ENCODE measurements at places on chromosomes 12 and 14.

DNA sequence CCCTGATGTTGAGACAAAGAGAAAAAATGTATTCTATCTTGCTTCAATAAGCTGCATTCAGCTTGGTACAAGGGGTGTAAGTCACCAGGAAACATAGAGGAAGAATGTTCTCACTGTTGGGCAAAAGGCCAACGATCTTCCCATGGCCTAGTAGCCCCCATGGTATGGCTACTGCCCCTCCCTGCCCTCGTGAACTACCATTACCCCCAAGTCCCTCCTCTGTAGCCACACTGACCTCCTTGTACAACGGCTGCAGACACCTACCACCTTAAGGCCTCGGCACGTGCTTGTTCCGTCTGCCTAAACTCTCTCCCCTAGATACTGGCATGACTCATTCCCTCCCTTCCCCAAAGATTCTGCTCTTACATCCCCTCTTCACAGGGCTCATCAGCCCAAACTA is 81.9 kb upstream of the ANO2 start:
- DNase-seq = no peak

DNA sequence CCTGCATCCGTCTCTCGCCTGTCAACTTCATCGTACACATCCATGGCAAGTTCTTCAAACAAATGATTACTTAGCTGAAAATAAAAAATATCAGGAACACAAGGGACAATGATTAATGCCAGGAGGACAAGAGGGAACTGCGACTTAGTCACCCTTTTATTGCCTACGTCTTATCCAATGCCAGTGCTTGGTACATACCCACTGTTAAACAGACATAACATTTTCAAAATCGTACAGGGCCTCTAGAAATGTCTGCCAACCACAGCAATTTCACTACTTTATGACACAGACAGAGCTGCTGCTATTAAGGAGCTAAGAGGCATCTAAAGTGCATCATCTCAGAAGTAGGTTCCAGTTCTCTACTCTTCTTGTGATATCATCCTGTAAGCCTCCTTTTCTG is 34.6 kb downstream of the GIT2 start:
- DNase-seq = no peak

GRCh38 chr14:92160619-92161018 is 38.9 kb downstream of the CPSF2 start:
- no peak for DNase-seq

DNA sequence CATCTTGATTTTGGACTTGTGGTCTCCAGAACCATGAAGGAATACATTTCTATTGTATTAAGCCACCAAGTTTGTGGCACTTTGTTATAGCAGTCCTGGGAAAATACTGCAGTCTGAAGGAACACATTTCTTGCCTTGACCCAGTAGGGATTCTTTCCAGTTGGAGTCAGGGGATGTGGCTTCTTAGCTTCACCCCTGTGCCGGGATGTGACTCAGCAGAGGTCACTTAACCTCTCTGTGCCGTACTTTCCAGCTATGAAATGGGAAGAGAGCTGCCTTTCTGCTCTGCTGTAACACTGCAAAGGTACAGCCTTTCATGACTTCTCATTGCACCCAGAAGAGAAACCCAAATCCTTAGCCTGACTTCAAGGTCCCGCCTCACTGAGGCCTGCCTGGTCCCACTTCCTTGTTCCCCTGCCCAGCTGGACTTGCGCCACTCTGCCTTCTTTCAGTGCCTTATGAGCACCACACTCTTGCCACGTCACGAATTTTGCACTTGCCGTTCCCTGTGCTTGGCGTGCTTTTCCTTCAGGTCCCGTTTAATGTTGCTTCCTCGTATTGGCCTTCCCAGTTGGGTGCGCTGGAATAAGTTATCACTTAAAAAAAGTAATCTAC is 24.2 kb downstream of the CHST11 start:
- no peak for DNase-seq

DNA sequence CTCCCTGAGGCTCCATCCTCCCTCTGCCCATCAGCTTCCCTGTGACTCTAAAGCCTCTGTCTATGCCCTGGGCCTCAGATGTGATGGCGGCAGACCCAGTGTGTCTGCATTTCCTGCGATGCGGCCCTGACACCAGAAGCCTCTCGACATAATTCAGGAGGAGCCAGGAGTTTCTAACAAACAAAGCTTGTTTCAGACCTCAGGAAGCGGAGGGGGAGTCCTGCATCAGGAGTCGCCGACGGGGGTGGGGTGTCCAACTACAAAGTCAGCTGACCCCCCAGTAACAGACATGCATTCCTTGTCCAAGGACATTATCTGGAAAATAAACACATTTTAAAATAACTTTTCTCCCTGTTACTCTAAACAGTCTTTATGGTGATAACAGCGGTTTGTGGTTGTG is 167.5 kb downstream of the DPF3 start:
- no peak for DNase-seq

DNA sequence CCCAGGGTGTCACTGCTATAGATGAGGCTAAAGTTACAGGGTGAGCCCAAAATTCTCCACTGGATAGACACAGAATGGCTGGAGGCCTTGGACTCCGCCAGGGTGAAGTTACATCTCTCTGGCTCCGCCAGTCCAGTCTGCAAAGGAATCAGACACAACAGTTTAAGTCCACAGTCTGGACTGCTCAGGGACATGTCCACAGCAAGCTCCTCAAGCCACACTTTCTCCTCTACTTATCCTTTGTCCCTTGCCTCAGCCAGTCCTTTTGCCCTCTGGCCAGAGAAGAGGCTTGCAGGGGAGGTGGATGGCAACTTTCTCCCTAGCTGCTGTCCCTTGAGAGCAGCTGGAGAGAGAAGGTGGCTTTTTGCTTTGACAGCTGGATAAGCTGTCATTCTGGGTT is 28.0 kb downstream of the PTPRB start:
- DNase-seq = no peak

- no peak for DNase-seq
Measured at GRCh38 chr14:70707138-70708038, 65.7 kb downstream of the TTC9 start.

DNA sequence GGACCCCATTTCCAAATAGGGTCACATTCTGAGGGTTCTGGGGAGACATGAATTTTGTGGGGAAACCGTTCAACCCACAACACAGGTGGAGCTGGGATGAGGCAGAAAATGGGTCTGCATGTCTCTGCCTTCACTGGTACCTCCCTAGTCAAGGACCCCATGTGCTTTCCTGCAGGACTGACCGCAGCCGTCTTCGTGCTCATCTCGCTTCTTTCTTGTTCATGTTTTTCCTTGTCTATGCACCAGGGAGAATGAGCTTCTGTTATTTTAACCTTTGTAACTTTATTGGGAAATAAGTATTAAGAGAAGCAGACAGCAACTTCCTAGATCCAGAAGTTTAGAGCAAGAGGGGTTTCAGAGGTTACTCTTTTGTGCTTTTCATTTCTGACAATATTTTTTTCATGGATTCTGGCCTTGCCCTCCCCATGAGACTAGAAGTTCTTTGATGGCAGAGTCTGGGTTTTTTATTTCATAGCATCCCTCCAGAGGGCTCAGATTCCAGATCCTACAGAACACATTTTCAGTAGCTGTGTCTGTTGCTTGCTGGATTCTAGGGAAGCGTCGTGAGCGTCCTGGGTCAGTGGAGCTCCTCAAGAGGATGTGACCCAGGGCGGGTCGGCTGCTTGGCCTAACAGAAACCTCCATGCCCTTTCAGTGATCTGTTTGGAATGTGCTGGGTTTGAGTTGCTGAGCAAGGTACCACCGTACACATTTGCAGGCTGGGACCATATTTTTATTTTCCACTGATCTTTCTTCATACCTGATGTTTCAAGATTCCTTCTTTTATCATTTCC is 104.2 kb downstream of the ADGRD1 start:
- no peak for DNase-seq

GRCh38 chr14:96088074-96088473 is 48.9 kb downstream of the C14orf132 start:
- no peak for DNase-seq

DNA sequence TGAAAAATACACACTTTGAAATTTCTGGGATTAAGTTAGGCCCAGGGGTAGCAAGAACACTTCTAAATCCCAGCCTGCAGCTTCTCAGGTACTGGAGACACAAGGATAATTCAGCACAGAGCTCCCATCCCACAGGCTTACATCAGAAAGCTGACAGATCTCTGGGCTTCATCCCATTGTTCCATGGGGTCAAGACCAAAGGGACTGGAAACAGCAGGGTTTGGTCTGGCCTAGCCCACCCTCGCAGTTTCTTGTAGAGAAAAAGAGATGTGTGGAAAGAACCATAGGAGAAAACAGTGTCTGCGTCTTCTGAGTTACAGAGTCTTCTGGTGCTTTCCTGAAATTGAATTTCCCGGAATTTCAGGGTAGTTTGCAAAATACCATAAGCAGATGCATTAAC is 59.6 kb upstream of the RIC8B start:
- no peak for DNase-seq

DNA sequence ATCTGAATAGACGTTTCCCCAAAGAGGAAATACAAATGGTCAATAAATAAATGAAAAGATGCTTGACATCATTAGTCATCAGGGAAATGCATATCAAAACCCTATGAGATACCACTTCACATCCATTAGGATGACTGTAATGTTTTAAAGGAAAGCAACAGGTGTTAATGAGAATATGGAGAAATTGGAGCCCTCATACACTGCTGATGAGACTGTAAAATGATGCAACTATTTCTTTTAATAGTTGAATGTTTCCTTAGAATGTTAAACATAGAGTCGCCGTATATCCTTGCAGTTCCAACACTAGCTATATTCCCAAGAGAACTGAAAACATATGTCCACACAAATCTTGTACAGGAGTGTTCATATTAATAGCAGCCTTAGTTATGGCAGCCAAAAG is 133.2 kb downstream of the SLC38A4 start:
- DNase-seq = no peak

DNA sequence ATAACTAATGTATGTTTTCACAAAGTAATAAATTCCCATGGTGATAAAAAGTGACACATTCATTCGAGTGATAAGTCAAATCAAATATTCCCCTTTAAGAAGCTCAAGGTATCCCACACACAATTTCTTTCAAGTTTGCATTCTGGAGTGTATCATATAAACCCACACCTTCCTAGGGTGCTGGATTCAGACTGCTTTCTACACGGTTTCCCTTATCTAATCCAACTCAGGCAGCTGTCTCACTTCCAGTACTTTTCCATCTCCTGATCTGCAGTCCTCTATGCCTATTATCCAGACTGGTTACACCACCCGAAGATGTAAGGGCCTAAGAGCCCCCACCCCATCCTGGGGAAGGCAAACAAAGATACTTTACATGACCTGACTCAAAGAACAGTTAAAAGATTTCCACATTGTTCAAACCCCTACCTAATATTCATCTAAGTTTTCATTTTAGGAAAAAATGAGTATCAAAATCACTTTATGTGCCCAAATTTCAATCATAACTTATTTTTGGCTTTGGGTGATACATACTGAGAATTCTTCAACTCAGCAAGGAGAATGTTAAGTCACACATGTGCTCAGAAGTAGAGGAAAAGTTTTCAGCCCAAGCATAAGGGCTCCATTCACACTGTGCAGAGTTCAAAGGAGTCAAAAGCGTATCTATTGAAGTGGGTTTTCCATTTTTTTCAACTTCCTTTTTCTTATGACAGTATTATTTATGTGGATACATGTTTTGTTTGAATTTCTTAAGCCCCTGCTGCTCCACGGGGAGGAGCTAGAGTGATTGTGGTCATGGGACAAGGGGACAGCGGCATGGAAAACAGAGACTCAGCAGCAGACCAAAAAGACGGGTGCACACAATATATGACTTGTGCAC is 41.8 kb downstream of the CORO1C start:
- DNase-seq = no peak

GRCh38 chr12:50894241-50894640 is 51.5 kb downstream of the TMPRSS12 start:
- no peak for DNase-seq

GRCh38 chr14:61564618-61565091 is 130.7 kb upstream of the HIF1A start:
- no peak for DNase-seq

DNA sequence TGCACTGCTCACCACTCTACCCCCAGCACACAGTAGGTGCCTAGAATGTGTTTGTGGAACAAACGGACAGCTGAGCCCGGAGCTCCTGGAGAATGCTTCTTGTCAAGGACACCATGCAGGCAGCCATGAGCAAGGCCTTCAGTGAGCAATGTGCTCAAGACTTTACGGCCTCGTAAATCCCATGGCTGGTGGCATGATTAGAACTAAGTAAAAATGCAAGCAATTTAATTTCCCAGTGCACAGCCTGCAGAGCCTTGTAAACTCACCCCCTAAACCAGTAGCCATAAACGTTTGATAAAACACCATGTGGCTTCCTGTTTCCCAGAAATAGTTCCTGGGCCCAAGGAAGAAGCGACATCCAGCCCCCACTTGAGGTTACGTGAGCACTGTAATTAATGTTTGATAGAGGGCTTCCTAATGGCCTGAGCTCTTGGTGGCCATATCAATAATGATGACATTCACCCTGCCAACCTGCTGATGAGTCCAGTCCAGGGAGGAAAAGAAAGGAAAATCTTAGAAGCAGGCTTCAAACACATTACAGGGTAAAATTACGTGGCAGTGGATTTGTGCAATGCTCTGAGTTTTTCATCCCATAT is 36.4 kb upstream of the FICD start:
- DNase-seq = no peak

DNA sequence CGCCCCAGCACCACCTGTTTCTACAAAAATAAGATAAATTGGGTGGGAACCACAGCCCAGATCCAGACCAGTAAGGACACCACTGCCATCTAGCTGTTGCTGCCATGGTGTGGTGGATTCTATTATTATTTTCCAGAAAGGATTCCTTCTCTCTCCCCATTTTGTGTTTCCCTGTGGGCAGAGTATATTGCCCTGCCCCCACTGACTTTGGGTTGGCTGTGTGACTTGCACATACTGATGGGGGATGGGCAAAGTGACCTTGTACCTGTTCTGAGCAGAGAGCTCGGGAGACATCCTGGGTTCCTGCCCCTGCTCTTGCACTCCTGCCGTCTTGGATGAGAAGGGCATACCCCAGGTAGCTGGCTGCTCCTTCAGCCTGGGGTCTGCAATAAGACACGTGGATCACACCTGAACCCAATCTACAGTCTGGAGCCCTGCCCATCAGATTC is 24.3 kb downstream of the MOAP1 start:
- DNase-seq = no peak

GRCh38 chr12:52346593-52346992 is 20.7 kb downstream of the KRT85 start:
- DNase-seq = no peak

DNA sequence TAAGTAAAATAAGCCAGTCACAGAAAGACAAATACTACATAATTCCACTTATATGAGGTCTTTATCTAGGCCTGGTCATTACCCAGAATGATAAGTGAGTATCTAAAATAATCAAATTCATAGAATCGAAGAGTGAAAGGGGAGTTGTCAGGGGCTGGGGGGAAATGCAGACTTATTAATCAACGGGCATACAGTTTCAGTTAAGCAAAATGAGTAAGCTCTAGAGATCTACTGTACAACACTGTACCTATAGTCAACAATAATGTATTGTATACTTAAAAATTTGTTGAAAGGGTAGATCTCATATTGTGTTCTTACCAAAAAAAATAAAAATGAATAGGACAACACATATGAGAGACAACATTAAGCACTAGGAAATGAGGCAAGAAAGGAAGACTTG is 13.3 kb downstream of the BTBD7 start:
- DNase-seq = no peak

- DNase-seq = no peak
Measured at GRCh38 chr12:53643232-53643979, 17.2 kb upstream of the ATF7 start.

GRCh38 chr12:66405395-66405794 is 103.1 kb downstream of the HELB start:
- DNase-seq = no peak

Data from uterus (tissue), 4 donors.